ENCODE measurements at places on chromosomes 13 and 19.

GRCh38 chr19:48999481-49000325, 6.0 kb downstream of the RUVBL2 start:
- DNase-seq: peak; percentile 86

GRCh38 chr19:46265217-46265828, 31.5 kb upstream of the HIF3A start:
- peak; percentile 79 for DNase-seq

GRCh38 chr19:29012457-29012856, 200.5 kb downstream of the UQCRFS1 start:
- DNase-seq: no peak

- no peak for DNase-seq
Measured at GRCh38 chr19:5330307-5330720, 10.3 kb downstream of the PTPRS start.

- DNase-seq: no peak
Measured at GRCh38 chr13:74839656-74840055, 642.3 kb downstream of the TBC1D4 start.

Data from H7 (cell line).